ENCODE measurements at places on chromosomes 16 and 17. TPM values are rescaled to one million over a fixed set of nuclear protein-coding genes. Genes with fewer than 3 reads are reported as not detected.

B3GNT9 gene
- total RNA-seq, result 4.3 TPM

OR4D1 gene
- total RNA-seq, result not detected

TGFB1I1 gene
- total RNA-seq, result 64.1 TPM

CIBAR2 gene
- total RNA-seq, result not detected

TRPV3 gene
- total RNA-seq, result not detected

C16orf54 gene
- not detected for total RNA-seq

All from thoracic aorta endothelial cell (primary cell).